Activated naive CD8-positive, alpha-beta T cell treated with anti-CD3 and anti-CD28 coated beads, Interleukin-2, amount 10 ng/mL, durations not matched to agents 7 days and 5 days (primary cell): ENCODE measurements at places on chromosomes 2 and 18. TPM values are rescaled to one million over a fixed set of nuclear protein-coding genes. Genes with fewer than 3 reads are reported as not detected.

DNA sequence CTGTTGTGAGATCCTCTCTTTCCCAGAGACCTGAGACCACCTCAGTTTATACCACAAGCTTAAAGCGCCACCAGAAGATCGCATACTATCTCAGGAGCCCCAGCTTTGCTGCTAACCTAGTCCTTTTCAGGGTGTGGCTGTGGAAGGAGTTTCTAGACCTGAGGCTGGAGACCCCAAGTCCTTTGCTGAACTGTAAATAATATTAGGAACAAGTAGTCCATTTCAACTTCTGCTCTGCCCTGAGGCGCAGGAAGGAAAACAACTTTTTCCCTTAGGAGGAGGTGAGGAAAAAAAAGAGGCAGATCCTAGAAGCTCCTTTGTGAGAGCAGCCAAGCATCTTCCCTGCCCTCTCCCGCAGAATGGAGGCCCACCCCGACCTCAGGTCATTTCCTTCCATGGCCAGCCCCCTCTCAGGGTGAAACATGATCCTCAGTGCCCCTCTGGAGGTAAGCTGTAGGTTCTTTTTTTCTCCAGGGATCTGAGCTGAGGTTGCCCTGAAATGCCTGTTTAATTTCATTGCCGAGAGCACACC lies 122.8 kb upstream of the LGALSL start:
- H3K27me3 ChIP-seq: no peaks in the 10 kb centered on the region
- peaks cover 32% of the 10 kb centered on the region for H3K4me1 ChIP-seq
- peak overlapping the region; percentile 68 for H3K4me3 ChIP-seq
- no peak for DNase-seq
- peak overlapping the region; percentile 64 for H3K27ac ChIP-seq
- no peaks in the 10 kb centered on the region for H3K36me3 ChIP-seq

DNA sequence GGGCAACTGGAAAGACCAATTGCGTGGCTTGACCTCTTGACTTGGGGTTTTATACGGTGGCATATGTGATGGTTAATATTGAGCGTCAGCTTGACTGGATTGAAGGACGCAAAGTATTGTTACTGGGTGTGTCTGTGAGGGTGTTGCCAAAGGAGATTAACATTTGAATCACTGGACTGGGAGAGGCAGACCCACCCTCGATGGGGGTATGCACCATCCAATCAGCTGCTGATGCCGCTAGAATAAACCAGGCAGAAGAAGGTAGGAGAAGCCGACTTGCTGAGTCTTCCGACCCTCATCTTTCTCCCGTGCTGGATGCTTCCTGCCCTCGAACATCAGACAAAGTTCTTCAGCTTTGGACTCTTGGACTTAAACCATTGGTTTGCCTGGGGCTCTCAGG lies 34.2 kb upstream of the YPEL5 start:
- DNase-seq: no peak
- H3K27ac ChIP-seq: no peak overlapping the region
- peaks cover 3% of the 10 kb centered on the region for H3K4me1 ChIP-seq

DNA sequence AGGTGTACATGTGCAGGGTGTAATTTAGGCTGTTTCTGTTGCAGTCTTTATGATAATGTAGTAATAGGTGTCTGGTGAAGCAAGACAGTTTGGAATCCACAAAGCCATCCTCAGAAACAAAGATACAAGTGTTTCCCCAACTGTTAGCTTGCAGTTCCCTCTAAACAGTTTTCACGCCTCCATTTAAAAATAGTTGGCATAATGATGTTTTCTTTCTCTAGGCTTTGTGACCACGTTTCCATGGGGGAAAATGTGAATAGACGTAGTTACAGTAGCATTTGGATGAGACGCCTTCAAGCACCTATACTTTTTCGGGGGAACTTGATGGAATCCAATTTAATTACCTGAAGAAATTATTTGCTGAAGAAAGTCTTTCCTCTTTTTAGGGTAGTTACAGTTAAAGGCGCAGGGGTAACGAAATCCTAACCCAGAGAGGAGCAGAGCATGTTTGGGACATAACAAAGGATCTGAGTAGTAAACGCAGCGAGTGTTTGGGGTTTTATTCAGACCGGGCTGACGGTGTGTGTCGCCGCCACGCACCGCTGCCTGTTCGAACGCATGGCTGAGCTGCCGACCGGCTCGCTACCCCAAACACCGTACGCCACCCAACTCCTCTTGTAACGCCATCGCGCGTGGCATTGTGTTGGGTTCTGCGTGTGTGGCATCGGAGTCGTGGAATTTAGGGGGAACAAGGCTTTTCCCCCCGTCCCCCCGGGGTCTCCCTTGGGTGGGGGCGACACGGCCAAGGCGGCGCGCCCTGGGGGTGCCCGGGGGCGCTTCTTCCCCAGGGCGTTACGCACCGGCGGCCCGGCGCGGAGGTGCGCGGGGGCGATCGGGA lies 681 bp upstream of the NRP2 start:
- peaks cover 58% of the 10 kb centered on the region for H3K27me3 ChIP-seq
- peaks cover 32% of the 10 kb centered on the region for H3K4me1 ChIP-seq
- no peak overlapping the region for H3K27ac ChIP-seq
- peak overlapping the region; percentile 70 for H3K4me3 ChIP-seq

DNA sequence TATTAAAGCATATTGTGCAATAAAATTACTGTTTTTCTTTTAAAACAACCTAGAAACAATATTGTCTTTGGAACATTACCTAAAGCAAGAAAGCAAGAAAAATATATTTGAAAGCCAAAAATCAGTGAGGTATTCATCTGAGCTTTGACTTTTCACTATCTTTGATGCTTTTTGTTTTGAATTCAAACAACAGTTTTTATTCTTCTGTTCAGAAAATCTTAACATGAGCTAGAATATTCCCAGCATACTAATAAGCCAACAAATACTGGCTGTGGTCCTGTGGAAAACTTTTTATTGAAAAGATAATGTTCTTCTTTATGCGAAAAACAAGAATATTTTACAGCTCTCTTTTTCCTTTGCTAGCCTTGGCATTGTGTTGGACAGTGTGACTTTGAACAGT lies 19.8 kb downstream of the FAM171B start:
- H3K4me1 ChIP-seq: no peaks in the 10 kb centered on the region
- no peak overlapping the region for H3K4me3 ChIP-seq
- no peak overlapping the region for H3K27ac ChIP-seq

DNA sequence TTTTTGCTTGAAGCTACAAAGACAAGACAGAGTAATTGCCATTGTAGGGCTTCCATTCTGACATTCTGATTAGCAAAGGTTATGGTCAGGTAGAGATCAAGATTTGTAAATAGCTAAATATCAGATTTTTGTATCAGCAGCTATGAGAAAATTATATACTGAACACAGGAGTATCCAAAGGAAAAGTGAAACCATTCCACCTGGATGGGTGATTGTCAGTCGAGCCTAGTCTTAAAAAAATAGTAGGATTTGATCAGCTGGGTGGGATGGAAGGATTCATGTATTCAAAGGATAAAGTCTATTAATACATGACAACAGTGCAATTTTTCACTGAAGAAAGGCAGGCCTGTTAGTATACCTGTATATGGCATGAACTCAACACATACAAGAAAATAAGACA lies 222.7 kb downstream of the GCA start:
- H3K4me1 ChIP-seq: no peaks in the 10 kb centered on the region
- H3K27me3 ChIP-seq: no peaks in the 10 kb centered on the region
- no peak for DNase-seq
- no peak overlapping the region for H3K4me3 ChIP-seq
- no peak overlapping the region for H3K27ac ChIP-seq
- no peaks in the 10 kb centered on the region for H3K36me3 ChIP-seq

- H3K4me1 ChIP-seq: peaks cover 1% of the 10 kb centered on the region
- no peak for DNase-seq
- H3K27ac ChIP-seq: no peak overlapping the region
- no peaks in the 10 kb centered on the region for H3K36me3 ChIP-seq
Observed at GRCh38 chr2:100882645-100883613, 63.0 kb downstream of the NPAS2 start.

GRCh38 chr18:46728219-46728930 lies 28.5 kb downstream of the ST8SIA5 start:
- H3K4me3 ChIP-seq: no peak overlapping the region
- DNase-seq: no peak
- no peaks in the 10 kb centered on the region for H3K36me3 ChIP-seq
- peaks cover 4% of the 10 kb centered on the region for H3K27me3 ChIP-seq

GRCh38 chr2:205850611-205851010 lies 168.3 kb downstream of the NRP2 start:
- H3K4me1 ChIP-seq: no peaks in the 10 kb centered on the region
- no peak overlapping the region for H3K4me3 ChIP-seq
- no peaks in the 10 kb centered on the region for H3K36me3 ChIP-seq
- DNase-seq: no peak

DNA sequence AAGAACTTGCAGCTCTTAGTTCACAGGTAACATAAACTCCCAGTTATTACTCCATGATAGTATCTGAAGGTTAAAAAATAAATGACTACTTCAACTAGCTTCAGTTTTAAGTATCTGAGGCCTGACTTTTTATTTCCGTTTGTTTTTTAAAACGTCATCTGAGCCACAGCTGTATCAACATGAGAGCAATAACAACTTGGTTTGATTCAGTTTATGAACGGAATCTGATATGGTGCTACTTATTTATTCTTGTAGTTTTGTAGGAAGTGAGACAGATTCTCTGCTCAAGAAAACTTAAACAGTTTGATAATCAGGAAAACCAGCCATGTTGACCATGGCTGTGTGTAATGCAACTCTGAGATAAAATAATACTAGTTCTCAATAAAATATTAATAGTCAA lies 34.9 kb downstream of the NAB1 start:
- H3K27me3 ChIP-seq: no peaks in the 10 kb centered on the region
- no peak overlapping the region for H3K4me3 ChIP-seq
- no peak overlapping the region for H3K27ac ChIP-seq
- no peak for DNase-seq
- H3K4me1 ChIP-seq: peaks cover 10% of the 10 kb centered on the region
- H3K36me3 ChIP-seq: peaks cover 11% of the 10 kb centered on the region

- peaks cover 9% of the 10 kb centered on the region for H3K4me1 ChIP-seq
- H3K4me3 ChIP-seq: no peak overlapping the region
- DNase-seq: no peak
- H3K27ac ChIP-seq: no peak overlapping the region
- peaks cover 6% of the 10 kb centered on the region for H3K27me3 ChIP-seq
Observed at GRCh38 chr2:217552081-217552480, 450.7 kb downstream of the TNS1 start.

- DNase-seq: no peak
- no peaks in the 10 kb centered on the region for H3K27me3 ChIP-seq
- no peak overlapping the region for H3K27ac ChIP-seq
- peaks cover 2% of the 10 kb centered on the region for H3K36me3 ChIP-seq
Observed at GRCh38 chr2:226733927-226734564, 65.6 kb downstream of the IRS1 start.

DNA sequence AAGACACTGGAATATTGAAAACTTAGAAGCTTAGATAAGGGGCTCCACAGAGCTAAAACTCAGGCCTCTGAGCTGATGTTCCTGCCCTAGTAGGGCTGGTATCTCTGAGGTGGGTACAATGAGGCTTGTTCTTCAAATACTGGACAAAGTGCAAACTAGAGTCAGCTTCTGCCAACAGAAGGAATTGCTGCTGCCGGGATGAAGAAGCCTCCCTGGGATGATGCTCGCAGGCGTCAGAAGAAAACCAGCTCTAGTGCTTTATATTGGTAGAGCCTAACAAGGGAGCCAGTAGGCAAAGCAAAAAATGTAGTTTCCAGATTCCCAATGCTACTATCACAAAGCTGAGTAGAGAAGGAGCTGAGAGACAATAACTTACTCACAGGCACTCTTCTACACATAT lies 118.1 kb downstream of the FOXI3 start:
- no peaks in the 10 kb centered on the region for H3K36me3 ChIP-seq
- H3K4me1 ChIP-seq: no peaks in the 10 kb centered on the region
- DNase-seq: no peak
- H3K27ac ChIP-seq: no peak overlapping the region
- no peak overlapping the region for H3K4me3 ChIP-seq

GRCh38 chr18:8286303-8286702 lies 322.9 kb upstream of the RAB12 start:
- no peaks in the 10 kb centered on the region for H3K36me3 ChIP-seq
- no peak overlapping the region for H3K27ac ChIP-seq
- DNase-seq: no peak
- no peak overlapping the region for H3K4me3 ChIP-seq
- H3K4me1 ChIP-seq: no peaks in the 10 kb centered on the region

GRCh38 chr18:26981360-26982082 lies 116.0 kb upstream of the AQP4 start:
- H3K27me3 ChIP-seq: no peaks in the 10 kb centered on the region
- H3K4me3 ChIP-seq: no peak overlapping the region
- no peaks in the 10 kb centered on the region for H3K4me1 ChIP-seq
- H3K36me3 ChIP-seq: no peaks in the 10 kb centered on the region
- H3K27ac ChIP-seq: no peak overlapping the region
- DNase-seq: no peak

DNA sequence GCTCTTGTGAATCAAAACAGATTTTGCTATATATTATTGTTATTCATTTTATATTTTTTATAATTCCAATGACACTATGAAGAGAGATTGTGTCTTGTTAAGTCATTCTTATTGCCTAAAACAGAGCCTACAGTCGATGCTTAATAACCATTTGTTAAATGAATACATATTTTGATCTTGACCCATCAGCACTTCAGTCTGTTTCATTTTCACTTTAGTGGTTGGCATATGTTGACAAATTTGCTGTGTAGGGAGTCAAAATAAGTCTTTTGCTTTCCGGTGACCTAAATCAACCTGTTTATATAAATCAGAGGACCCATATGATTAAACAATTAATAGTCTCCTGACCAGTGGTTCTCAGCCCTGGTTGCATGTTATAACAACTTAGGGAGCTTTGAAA lies 97.1 kb downstream of the TXNL1 start:
- no peak overlapping the region for H3K27ac ChIP-seq
- H3K4me1 ChIP-seq: no peaks in the 10 kb centered on the region
- no peak overlapping the region for H3K4me3 ChIP-seq
- DNase-seq: no peak
- no peaks in the 10 kb centered on the region for H3K36me3 ChIP-seq
- peaks cover 4% of the 10 kb centered on the region for H3K27me3 ChIP-seq

DNA sequence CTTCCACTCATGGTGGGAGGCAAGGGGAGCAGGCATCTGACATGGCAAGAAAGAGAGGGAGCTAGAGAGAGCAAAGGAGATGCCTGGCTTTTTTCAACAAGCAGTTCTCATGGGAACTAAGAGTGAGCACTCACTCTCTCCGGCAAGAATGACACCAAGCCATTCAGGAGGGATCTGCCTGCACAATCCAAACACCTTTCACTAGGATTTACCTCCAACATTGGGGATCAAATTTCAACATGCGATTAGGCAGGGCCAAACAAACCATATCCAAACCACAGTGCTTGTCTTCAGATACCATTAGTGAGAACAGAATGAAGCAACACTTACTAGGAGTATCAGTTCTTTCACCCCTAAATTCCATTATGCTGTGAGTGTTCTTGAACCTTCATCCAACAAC lies 77.3 kb downstream of the FIGN start:
- no peaks in the 10 kb centered on the region for H3K27me3 ChIP-seq
- no peak overlapping the region for H3K4me3 ChIP-seq
- no peaks in the 10 kb centered on the region for H3K36me3 ChIP-seq
- H3K27ac ChIP-seq: no peak overlapping the region

GULP1 gene
- not detected for total RNA-seq

TYMS gene
- total RNA-seq: 322 TPM

NAPG gene
- total RNA-seq: 29.8 TPM

UGT1A8 gene
- not detected for total RNA-seq

XRCC5 gene
- total RNA-seq: 268 TPM

RTKN gene
- 1.8 TPM for total RNA-seq

HDHD2 gene
- total RNA-seq: 37.6 TPM

MRO gene
- not detected for total RNA-seq

PROKR1 gene
- total RNA-seq: not detected
